Stimulated activated CD4-positive, alpha-beta T cell treated with anti-CD3 and anti-CD28 coated beads, Interleukin-2, amount 100 ng/mL, for 24 hours (primary cell): ENCODE measurements at places on chromosomes 1 and 21.

DNA sequence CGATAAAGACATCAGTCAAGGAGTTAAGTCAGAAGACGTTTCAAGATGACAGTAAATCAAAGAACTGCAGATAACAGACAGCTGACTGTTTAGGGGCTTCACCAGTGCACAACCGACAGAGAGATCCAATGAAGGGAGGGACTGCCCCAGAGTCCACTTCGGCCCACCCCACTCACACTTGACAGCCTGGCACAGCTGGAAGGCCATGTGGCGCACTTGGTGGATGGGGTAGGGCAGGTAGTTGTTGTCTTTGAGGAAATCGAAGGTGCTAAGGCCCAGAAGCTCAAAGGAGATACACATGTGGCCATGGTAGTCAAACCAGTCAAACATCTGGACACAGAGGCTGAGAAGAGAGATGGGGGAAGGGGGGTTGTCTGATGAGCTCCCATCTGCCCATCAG is 4.4 kb upstream of the SCAMP3 start:
- DNase-seq = no peak

- no peak for DNase-seq
Measured at GRCh38 chr1:206975306-206975705, 5.0 kb upstream of the FCAMR start.

DNA sequence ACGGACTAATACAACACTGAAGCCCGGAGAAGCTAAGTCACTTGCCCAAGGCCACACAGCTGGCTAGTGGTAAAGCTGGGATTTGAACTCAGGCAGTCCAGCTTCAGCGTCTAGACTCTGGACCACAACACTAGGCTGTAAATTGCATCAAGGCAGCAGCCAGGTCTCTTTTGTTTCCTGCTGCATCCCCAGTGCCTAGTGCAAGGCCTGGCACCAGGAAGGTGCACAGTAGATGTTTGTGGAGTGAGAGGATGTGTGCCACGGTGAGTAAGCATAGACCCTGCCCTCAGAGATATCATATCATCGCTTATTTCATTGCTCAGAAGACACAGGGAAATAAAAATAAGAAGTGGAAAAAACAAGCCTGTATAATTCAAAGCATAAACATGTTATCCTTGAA is 40.9 kb downstream of the IGSF21 start:
- DNase-seq = no peak

GRCh38 chr1:219152751-219153150 is 20.9 kb upstream of the LYPLAL1 start:
- DNase-seq = no peak
